ENCODE measurements at places on chromosomes 3 and 15.

- DNase-seq = peak; percentile 27
Measured at GRCh38 chr15:84570164-84570735, 30.6 kb upstream of the ZSCAN2 start.

DNA sequence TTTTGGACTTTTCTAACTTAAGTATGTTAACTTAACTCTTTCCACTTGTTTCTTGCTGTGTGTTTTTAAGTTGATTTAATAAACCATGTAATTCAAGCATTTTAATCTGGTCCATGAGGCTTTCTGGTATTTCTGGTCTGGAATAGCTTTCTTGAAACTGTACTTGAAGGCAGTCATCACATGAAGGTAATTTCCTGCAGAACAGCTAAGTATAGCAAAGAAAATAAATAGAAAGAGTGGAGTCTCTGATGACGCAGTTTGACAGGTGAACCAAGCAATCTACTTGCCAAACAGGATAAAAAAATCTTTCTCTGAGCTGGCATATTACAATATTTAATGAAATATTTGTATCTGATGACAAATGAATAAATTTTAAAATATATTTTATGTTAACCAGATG lies 74.9 kb downstream of the BTLA start:
- DNase-seq = no peak

DNA sequence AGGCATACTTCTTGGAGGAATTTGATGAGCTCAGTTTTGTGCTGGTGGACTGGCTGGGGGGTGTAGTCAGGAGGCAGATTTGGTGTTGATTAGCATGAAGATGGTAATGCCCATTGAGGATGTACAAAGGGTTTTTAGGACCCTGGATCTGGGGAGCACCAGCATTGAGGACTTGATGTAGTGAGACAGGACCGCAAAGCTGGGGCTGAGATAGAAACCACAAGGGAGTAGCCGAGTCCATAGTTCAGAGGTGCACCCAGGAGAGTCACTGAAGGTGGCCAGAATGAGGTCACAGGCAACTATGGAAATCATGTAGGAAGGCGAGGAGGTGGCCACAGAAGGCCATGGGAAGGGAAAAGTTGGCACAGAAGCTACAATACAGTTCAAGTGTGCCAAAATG lies 2.7 kb upstream of the CDC25A start:
- DNase-seq = no peak

GRCh38 chr3:40939741-40940130 lies 259.6 kb upstream of the CTNNB1 start:
- DNase-seq = no peak

GRCh38 chr3:71408903-71409302 lies 174.6 kb downstream of the FOXP1 start:
- DNase-seq = no peak

DNA sequence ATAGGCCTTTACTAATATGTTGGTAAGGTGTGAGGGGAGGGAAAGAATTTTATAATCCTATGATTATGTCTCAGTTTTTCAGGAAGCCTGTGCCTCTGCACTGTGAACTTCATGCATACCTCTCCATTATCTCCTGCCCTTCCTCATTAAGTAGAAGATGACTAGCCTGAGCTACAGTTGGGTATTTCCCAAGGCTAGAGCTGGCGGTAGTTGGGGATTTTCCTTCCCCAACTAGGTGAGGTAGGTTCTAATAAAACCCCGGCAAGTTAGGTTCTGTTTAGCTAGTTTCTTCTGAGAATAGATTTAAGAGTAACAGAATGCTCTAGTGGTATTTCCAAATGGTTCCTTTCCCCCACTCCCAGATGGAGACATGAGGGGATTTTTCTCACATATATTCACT lies 414.5 kb downstream of the GRM7 start:
- DNase-seq = no peak

DNA sequence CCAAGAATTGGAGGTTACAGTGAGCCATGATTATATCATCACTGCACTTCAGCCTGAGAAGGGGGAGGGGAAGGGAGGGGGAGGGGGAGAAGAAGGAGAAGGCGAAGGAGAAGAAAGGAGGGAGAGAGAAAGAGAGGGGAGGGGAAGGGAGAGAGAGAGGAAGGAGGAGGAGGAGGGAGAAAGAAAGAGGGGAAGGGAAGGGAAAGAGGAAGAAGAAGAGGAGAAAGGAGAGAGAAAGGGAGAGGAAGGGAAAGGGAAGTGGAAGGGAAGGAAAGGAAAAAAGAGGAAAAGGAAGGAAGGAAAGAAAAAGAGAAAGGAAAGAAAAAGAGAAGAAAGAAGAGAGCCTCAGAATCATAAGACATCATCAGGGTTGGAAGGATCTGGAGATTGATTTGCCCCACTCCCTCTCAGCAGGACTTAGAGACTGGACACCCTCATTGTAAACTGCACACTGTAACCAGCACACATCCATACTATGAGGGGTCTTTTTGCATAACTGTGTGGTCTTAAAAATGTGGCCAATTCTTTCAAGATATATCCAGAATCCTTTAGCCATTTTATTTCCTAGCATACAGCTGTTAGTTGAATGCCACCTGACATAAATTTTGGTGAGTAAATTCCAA lies 130.9 kb downstream of the CMSS1 start:
- DNase-seq = no peak

- DNase-seq = peak; percentile 4
Measured at GRCh38 chr3:109353057-109353456, 15.7 kb upstream of the DPPA4 start.

- no peak for DNase-seq
Measured at GRCh38 chr3:12994357-12994606, 78.9 kb downstream of the IQSEC1 start.

DNA sequence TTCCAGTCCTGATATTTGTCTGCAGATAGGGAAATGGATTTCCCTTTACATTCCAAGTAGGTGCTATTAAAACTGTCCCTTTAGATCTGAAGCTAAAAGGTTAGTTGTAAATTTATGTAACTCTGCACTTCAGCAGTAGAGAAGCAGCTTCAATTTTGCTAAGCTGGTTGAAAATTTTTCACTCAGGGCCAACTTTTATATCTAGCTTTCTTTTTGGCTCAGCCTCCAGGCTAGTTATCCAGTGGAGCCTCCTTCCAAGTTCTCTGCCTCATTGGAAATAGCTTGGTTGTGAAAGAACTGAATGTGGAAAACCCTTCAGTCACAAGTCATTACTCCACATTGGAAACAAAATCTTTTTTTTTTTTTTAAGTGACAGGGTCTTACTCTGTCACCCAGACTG lies 8.2 kb upstream of the ZNF660 start:
- no peak for DNase-seq

DNA sequence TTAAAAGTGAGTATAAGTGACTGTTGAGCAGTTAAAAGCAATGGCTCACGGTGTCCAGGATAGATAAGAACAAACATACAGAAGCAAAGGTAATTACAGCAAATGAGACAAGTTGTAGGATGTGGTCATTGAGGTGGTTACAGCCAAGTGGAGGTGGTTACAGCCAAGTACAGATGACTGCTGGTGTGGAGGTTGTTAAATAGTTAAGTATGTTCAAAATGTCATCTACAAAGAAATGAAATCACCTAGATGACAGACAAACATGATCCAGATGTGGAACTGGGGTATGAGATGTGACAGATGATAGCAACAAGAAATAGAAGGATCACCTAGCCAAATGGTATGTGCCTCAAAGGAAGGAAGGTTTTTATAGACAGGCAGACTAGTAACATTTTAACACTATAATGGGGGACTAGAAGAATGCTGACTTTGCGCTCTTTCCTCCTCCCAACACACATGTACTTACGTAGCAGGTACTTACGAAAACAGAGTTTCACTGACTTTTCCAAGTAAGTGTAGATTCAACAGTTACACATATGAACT lies 6.8 kb upstream of the ANKRD28 start:
- no peak for DNase-seq

- DNase-seq = no peak
Measured at GRCh38 chr3:72181251-72181650, 396.3 kb upstream of the PROK2 start.

GRCh38 chr3:106117490-106117858 lies 248.7 kb upstream of the CBLB start:
- no peak for DNase-seq

DNA sequence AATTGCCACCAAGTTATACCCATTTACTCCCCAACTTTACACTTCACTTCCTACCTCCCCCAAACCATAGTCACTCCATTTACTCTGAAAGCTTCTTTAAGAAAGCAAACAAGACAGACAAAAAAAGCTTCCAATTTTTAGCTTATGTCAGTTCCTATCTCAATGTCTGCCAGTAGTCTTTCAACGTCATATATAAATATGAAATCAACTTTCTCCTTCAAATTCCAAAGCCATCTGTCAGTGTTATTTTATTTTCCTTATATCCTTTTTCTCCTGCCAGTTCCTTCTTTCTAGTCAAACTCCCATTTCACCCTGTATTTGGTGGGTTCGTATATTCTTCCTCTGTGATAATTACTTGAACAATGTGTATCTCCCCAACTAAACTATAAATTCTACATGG lies 85.8 kb upstream of the CMC1 start:
- no peak for DNase-seq

DNA sequence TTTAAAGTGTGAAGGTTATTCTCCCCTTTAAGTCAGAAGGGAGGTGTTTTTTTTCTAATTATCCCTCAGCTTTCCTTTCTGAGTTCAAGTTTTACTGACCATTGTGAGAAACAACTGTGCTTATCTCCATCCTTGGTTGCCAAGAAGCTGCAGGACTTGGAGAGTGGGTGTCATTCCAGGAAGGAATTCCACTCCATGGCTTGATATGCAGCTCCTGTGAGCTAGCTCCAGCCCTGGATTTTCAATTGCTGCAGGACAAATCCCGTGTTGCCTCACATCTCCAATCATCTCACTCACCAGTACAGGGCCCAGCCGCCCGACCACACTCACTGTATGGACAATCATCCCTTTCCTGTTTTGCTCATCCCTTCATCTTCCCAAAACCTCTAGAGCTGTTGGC lies 122.5 kb downstream of the IGSF11 start:
- DNase-seq = no peak

DNA sequence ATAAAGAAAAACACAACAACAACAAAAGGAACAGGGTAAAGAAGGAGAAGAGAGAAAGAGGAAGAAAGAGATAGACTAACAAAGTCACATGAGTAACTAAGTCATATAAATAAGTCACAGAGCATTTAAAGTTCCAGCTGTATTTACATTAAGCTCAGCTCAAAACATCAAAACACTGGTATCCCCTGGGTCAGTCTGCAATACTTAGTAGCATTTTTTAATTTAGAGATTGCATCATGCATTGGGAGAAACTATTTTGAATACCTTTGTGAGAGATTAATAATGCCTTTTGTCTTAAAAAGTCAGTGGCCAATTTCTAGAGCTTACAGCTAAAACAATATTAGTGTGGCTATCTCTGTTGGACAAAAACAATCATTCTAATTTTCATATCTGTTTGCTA lies 78.4 kb downstream of the NEK10 start:
- DNase-seq = peak; percentile 35

- DNase-seq = no peak
Measured at GRCh38 chr3:106071306-106071705, 202.5 kb upstream of the CBLB start.

DNA sequence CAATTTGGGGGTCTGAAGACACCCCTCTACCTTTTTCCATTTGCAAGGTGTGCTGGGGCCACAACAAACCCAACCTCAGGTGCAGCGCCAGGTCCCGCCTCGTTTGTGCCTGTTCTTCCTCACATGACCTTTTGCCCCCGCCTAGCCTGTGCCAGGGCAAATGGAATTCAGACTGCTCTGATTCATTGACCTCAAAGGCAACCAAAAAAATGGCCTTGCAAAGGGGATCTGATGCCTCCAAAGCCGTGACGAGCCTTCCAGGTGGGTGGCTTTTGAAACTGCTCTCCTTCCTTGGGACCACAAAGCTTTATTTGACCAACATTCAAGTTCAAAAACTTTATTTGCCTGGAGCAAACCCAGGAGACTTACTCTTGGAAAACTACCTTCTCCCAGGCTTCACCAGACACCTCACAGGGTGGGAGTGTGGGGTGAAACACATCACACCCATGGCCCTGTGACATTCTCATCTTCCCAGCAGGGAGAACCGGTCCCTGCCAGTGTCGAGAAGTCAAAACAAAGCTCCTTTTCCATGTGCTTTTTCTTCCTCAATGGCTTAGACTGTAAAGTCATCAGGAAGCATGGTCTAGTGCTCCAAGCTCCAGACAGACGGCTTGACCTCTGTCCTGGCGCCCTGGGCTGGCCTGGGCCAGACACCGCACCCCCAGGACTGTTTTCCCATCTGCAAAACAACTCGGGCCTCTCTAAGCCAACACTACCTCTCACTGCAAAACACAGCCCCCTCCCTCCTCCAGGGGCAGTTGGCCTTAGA lies 103.9 kb upstream of the HES1 start:
- DNase-seq = no peak

DNA sequence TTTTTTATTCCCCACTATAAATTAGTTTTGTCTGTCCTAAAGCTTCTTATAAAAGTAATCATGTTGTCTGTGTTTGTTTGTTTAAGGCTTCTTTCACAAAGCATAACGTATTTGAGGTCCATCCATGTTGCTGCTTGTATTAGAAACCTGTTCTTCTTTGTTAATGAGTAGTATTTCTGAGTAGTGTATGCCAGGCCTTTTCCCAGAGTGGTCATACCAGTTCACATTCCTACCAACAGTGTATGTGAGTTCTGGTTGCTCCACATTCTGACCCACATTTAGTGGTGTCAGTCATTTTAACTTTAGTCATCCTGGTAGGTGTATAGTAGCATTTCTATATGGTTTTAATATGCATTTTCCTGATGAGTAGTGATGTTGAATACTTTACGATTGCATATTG lies 98.6 kb downstream of the NEO1 start:
- no peak for DNase-seq

- peak; percentile 41 for DNase-seq
Measured at GRCh38 chr3:109023656-109024254, 70.1 kb upstream of the GUCA1C start.

GRCh38 chr3:129971351-129972052 lies 3.0 kb upstream of the TRH start:
- no peak for DNase-seq

DNA sequence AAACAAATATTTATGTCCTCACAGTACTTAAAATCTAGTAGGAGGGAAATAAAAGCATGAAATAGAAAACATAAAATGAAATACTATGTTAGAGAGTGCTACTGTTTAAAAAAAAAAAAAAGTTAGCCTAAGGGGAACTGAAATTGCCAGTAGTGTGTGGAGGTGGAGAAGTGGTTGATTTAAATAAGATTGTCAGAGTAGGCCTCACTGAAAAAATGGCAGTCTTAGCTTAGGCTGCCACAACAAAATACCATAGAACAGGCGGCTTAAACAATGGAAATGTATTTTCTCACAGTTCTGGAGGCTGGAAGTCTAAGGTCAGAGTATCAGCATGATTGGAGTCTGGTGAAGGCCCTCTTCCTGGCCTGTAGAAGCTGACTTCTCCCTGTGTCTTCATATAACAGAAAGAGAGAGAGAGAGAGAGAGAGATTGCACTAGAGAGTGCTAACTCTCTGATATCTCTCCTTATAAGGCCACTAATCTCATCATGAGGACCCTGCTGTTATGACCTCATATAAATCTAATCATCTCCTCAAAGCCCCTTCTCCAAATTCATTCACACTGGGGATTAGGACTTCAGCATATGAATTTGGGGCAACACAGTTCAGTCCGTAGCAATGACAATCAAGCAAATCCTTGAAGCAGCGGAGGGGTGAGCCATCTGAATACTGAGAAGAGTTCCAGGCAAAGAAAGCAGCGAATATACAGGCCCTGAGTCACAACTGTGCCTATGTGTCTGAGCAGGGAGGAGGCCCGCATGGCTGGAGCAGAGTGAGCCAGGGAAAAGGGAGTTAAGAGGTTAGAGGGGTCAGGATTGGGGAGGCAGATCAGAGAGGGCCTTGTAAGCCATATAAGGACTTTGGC lies 23.6 kb upstream of the LRRC34 start:
- DNase-seq = no peak

- no peak for DNase-seq
Measured at GRCh38 chr3:158560979-158561378, 10.0 kb upstream of the MLF1 start.

GRCh38 chr15:42358141-42358540 lies 1.2 kb upstream of the CAPN3 start:
- no peak for DNase-seq

Measured in fibroblast of villous mesenchyme (primary cell).